Stimulated activated CD4-positive, alpha-beta T cell treated with anti-CD3 and anti-CD28 coated beads, Interleukin-4, amount 100 ng/mL, for 24 hours (primary cell): ENCODE measurements at places on chromosomes 6 and 20.
A peak's percentile ranks its signal among the peaks of the same experiment; 100 is the strongest.

DNA sequence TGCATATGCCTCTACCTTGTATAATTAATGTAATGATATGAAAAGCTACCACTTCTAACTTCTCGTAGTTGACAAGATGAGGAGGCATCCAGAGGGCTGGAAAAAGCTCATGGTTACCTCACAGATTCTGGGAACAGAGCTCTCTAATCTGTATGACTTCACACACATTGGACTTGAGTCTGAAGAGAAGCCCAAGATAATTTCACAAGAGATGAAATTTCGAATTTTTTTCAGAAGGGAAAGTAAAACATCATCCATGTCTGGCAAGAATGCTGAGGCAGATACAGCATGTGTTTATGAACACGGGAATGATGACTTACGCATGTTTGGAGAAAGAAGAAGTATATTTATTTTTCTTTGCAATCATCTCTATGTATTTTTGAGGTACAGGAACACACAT, 141.8 kb upstream of the TENT5A start:
- no peak for DNase-seq

DNA sequence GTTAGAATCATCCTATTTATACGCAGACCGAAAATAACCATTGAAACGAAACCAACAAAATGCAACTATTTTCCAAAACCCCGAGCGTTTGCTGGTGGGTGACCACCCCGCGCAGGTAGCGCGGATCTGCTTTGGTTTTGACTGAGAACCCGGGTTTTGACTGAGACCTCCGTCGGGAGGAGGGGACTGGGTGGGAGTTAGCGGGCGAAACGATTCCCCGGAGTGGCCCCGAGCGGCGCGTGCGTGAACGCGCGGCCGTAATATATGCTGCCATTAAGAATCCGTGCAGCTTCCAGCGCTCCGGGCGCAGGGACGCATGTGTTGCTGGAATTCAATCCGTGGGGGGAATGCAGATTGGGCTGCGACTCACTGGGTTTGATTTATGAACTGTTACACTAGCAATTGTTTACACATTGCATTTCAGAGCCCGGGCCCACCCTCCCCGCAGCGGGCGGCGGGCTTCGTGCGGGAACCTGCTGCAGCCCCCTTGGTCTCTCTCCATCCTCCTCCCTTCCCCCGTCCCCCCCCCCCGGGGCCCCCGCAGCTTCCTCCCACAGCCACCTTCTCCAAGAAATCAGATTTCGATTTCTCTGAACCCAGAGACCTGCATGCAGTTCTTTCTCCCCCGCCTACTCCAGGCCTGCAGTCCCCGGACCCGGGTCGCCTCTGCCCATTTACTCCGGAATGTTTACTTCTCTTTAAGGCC, 9.9 kb downstream of the NRN1 start:
- DNase-seq: no peak

- no peak for DNase-seq
Measured at GRCh38 chr6:29981211-29981812, 39.0 kb downstream of the HLA-A start.

GRCh38 chr20:38727607-38728190, 3.4 kb downstream of the SLC32A1 start:
- no peak for DNase-seq

GRCh38 chr20:38810926-38811630, 5.6 kb downstream of the PPP1R16B start:
- no peak for DNase-seq

DNA sequence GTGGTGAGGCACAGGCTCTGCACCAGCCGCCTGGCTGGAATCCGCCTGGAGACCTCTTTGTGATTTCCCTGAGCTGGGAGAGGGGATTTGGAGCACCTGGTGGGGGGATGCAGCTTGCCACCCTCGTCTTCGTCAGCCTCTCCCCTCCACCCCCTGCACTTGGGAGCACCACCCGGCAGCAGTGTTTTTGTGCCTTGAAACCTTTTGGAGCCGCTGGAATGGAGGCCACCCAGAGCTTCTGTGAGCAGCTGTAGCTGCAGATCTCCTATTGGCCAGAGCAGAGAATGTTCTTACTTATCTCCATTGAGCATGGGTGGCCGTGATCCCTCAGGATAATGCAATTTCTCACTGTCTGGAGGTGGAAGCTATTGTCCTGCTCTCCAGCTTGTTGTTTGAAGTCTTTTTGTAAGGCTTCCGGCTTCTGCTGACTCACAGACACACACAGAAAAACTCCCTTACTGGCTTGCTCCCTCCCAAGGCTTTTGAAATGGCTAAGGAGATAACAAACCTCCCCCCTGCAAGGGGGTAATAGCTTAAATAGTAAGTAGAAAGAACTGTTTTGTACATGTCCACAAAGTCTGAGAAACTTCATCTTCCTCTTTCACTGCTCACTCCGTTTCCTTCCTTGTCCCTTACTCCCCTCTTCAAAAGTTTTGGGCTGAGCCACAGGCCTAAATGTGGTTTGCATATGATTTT, 271.2 kb downstream of the PRL start:
- DNase-seq: no peak

- no peak for DNase-seq
Measured at GRCh38 chr6:107179004-107179403, 63.7 kb upstream of the BEND3 start.

GRCh38 chr6:90411292-90411781, 114.7 kb upstream of the BACH2 start:
- DNase-seq: peak; percentile 78

- no peak for DNase-seq
Measured at GRCh38 chr6:169897601-169898358, 146.4 kb downstream of the ERMARD start.

- DNase-seq: no peak
Measured at GRCh38 chr6:13725052-13725451, 13.4 kb upstream of the RANBP9 start.

GRCh38 chr6:165742047-165742446, 79.0 kb upstream of the PDE10A start:
- no peak for DNase-seq

- DNase-seq: no peak
Measured at GRCh38 chr6:92201618-92202017, 1217.7 kb downstream of the EPHA7 start.

DNA sequence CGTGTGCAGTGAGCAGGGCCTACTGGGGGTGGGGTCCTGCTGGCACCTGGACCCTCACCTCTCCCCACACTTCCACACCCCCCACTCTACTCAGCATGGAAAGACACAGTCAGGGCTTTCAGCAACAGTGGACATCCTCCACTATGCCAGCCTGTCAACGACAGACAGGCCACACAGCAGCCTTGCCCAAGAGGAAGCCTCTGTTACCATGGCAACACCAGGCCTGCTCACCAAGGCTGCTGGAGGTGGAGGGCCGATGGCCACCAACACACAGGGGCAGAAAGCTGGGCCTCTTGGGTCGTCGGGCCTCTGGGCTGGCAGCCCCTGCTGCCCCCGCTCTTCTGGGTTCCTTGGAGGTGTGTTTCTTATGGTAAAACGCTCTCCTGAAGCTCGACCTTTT, 13.6 kb downstream of the BNIP5 start:
- no peak for DNase-seq

- DNase-seq: no peak
Measured at GRCh38 chr6:170092826-170093225, 198.1 kb downstream of the DLL1 start.

DNA sequence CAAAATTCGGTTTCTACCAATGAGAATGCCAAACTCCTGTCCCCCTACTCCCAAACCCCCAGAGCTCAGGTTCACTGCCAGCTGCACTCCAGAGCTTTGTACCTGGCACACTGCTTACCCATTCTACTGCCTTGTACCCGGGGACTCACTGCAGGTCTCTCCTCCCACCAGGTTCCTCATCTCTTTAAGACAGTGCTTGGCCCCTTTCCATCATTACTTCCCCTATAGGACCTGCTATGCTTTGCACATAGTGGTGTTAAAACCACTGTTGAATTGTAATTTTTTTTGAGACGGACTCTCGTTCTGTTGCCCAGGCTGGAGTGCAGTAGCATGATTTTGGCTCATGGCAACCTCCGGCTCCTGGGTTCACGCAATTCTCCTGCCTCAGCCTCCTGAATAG, 25.9 kb downstream of the LYRM4 start:
- DNase-seq: no peak

- no peak for DNase-seq
Measured at GRCh38 chr6:90780778-90781177, 193.9 kb upstream of the MAP3K7 start.

DNA sequence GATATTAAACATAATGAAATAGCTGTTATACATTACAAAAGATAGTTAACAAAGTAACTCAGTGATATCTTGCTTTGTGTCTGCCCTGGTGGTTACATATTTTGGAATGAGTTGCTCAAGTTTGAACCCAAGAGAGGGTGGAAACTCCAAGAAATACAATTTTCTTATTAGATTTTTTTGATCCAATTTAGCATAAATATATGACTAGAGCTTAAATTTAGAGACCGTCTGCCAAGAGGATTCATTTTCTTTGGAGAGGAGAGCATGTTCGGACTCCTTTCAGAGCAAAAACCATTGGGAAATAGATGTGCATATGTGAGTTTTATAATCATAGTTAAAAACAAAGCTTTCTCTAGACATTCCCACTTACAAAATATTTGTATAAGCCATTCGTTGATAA, 353.4 kb downstream of the EPM2A start:
- no peak for DNase-seq

GRCh38 chr20:62971950-62972844, 19.7 kb downstream of the SLC17A9 start:
- peak; percentile 86 for DNase-seq

DNA sequence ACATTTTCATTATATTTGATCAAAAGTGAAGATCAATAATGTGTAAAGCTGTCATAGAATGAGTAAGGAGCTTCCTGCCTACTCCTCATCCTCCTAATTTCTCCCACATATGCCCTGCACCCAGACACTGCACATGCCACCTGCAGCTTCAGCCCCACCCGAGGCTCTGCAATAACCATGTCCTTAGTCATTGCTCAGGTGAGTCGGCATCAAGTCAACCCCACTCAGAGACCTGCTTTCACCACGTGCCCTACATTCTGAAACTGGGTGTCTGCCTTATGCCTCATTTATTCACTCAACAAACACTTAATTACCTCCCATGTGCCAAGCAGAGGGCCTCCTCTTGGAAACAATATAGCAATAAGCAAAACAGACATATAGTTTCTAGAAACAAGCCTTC, 15.4 kb upstream of the TNFAIP3 start:
- DNase-seq: peak; percentile 29

DNA sequence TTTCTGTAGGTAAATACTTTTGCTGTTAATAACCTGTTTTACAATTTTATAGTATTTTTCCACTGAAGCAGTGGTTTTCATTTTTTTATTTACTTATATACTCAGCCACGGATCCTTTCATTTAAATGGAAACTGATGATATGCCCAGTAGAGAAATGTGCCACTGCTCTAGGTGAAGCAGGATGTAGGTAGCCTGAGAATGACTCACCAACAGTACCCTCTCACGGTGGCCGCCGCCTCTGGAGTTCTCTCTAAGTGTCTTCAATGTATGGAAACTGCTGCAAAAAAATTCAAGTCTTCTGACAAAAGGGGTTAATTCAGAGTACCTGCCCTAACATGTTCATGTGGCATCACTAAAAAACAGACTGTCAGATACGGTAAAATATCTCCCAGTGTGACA, 6.4 kb downstream of the EYA4 start:
- DNase-seq: no peak

GRCh38 chr6:102398788-102399390, 1005.4 kb downstream of the GRIK2 start:
- DNase-seq: no peak

DNA sequence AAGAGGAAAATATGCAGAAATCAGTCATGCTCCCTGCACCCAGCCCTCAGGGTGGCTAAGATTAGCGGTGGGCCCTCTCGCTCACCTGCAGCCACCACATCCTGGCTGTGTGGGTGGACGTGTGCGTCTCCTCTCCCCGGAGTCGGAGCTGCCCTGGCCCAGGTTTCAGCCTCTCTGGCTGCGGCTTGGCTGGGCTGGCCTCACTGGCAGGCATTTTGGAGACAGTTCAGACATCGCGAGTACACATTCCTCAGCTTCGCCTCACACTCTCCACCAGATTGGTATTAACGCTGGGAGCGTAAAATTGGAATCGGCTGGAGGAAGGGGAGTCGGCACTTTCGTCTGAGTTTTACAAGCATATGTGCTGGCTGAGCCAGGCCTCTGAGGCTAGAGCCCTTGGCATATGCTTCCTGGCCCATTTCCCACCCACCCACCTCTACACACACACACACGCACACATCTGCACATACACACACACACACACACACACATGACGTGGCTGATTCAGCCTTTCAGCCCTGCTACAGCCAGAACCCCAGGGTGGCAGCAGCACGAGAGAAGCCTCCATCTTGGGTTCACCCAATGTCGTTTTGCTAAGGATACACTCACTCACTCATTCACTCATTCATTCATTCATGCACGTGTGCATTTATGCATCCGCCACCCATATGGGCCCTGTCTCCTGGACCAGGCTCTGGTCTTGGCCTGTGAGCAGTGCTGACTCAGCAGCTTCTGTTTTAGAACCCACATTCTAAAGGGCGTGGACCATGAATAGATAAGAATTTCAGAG, 42.9 kb downstream of the BCAS4 start:
- no peak for DNase-seq

DNA sequence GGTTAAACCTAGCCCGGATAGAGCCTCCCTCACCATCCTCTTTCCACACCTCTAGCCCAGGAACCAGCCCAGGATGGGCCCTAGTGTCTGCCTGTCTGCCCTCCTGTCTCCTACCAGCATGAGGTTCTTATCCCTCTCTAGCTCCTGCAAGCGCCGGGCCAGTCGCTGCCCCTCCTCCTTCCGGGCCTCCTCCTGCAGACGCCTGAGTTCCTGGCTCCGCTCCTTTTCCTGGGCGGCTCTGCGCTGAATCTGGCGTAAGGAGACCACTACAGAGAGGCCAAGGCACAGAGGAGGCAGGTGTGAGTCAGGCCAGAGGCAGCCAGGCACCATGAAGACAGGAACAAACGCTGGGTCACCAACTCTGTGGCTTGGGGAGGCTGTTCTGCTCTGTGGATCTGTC, 4.3 kb upstream of the PSORS1C2 start:
- no peak for DNase-seq

DNA sequence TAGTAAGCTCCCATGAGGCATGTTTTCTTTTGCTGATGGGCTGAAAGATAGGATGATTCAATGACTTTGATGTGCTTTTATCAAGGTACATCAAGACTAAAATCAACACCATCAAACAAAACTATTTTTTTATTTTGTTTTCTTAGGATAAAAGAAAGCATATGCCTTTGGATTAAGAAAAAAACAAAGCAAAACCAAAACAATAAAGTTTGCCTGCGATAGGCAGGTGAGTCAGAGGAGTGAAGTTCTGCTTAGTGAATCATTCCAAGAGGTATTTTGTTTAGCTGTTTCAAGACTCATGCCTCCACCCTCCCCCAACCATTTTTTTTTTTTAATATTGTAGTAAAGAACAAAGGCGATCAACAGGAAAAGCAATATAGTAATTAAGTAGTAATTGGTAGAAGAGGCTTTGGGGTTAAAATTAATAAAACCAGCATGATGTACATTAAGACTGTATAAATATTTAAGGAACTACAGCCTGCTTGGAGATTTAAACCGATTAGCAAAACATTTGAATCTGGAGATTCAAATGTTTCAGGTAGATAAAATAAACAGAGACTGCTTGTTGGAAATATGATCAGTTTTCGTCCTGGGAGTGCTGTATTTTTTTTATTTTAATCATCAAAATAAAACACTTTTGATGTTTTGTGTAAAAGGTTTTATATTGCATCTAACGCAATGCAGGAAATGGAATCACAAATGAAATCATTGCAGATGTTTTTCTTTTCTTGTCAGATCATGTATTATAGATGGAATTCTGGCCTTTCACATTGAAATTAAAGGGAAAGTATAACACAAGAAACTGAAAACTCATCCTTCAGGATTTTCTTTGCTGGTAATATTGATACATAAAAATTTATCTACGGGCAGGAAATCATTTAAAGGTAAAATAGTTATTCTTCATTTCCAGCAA, 482.3 kb upstream of the MANEA start:
- no peak for DNase-seq
